ENCODE measurements at places on chromosomes 16 and 17. TPM values are rescaled to one million over a fixed set of nuclear protein-coding genes. Genes with fewer than 3 reads are reported as not detected.

- no peak for DNase-seq
Measured at GRCh38 chr16:89765292-89765830, 44.0 kb downstream of the ZNF276 start.

DNA sequence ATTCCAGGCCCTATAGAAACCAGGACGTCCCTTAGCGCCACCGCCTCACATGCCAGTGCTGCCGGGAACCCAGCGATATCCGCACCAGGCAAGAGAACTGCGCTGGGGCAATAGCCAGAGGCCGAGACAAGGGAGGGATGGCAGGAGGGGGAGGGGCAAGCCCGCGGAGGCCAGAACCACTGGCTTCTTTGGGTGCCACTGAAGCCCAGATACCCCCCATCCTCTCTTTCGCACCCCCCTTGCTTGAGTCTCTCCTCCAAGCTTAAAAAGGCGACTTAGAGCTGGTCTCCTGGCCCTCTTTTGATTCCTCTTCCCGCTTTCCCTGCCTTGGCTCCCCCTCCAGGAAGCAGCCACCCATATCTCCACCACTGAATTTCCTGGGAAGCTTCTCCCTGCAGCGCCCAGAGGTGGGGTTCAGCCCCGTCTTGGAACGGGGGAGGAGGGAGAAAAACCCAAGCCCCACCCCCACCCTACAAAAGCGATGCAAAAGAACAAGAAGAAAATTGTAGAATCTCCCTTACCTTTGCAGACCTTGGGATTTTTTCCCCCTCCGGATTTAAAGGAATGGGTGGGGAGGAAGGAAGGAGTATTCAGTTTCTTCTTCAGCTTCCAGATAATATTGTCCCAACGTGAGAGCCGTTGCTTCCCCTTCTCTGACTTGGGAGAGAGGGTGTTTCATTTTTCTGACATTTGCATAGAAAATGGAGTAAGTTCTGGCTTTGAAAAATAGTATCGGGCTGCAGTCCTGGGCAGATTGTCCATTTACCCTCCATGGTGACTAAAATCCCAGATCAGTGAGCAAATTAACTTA is 622 bp downstream of the HOXB6 start:
- DNase-seq, result peak; percentile 69

DNA sequence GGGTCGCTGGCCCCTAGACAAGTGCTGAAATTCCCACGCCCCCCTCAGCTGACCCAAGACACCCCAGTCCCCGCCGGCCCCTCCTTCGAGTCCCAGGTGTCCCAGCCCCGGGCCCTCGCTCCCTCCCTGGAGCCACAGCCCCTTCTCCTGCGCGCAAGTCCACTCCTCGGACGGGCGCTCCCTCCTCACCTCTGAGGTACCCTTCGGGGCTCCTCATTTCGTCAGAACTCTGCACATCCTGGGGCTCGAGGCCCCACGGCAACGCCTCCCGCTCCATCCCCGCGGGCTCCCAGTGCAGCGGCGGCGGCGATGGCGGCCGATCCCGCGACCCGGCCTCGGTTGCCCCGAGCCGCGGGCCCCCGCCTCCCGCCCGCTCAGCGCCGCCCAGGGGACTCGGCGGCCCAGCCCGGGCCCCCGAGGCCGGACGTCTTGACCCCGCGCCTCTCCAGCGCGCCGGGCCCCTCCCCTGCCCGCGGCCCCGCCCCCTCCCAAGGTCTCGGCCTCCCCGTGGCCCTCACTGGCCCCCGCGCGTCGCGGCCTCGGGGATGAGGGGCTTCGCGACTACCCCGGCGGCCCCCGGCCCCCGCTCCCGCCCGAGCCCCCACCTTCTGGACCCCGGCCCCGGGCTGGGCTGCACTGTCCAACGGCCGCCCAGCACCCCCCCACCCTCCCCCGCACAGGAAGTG is at the start of gene ZNF768:
Gene ZNF768 (minus strand): TSS at position 430 of the 686 bp plus-strand sequence. CDS start 153 bp downstream, at position 277.
- DNase-seq, result no peak

GRCh38 chr16:13099822-13100221 is 198.4 kb downstream of the SHISA9 start:
- no peak for DNase-seq

- no peak for DNase-seq
Measured at GRCh38 chr17:8662973-8663372, 32.4 kb upstream of the MYH10 start.

DNA sequence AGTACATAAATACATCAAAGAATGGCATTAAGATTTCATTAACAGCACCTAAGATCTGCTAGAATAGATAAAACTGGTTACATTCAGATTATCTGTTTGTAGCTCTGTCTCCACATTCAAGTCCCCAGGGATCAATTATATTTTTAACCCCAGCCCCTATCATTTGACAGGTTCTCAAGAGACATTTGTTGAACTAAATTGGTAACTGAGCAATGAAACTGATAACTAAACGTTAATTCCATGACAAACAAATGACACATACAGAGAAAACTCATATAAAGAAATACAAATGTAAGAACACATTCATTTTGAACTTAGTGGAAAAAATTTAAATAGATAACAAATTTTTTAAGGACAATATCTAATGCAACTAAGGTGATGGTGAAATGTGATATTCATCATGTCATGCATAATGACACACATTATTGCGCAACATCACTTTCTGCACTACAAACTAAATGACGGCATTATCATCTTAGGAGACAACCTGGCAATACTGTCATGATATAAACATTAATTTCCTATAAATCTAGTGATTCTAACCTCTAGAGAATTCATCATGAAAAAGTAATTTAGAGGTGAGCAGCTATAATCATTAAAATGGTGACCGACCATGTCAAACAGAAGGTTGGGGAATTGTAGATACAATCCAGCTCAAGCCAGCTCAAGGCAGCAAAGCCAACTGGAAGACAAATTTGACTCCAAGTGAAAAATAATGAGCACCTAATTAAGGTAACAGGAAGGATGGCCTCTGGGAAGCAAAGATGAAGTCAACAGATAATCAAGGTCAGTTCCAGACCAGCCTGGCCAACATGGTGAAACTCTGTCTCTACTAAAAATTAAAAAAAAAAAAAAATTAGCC is 9.5 kb downstream of the ARHGAP17 start:
- DNase-seq, result no peak

GRCh38 chr17:19750020-19750572 is 2.0 kb upstream of the ALDH3A1 start:
- DNase-seq, result no peak

DNA sequence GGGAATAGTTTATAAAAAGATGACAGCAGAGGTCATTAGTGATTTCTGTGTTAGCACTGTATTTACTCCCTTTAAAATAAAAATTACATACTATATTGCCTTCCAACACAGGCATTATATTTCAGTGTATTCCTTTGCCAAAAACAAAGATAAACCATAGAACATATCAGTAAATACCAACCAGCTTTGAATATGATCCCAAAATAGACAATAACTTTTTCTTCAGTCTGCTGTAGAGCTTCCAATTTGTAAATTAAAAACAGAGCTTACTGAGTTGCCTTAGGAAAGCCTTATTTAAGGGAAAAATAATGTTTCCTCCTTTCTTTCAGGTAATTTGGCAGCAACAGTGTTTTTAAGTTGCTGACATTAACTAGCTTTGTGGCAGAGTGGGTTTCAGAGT is 352.1 kb upstream of the TBX2 start:
- DNase-seq, result no peak

DNA sequence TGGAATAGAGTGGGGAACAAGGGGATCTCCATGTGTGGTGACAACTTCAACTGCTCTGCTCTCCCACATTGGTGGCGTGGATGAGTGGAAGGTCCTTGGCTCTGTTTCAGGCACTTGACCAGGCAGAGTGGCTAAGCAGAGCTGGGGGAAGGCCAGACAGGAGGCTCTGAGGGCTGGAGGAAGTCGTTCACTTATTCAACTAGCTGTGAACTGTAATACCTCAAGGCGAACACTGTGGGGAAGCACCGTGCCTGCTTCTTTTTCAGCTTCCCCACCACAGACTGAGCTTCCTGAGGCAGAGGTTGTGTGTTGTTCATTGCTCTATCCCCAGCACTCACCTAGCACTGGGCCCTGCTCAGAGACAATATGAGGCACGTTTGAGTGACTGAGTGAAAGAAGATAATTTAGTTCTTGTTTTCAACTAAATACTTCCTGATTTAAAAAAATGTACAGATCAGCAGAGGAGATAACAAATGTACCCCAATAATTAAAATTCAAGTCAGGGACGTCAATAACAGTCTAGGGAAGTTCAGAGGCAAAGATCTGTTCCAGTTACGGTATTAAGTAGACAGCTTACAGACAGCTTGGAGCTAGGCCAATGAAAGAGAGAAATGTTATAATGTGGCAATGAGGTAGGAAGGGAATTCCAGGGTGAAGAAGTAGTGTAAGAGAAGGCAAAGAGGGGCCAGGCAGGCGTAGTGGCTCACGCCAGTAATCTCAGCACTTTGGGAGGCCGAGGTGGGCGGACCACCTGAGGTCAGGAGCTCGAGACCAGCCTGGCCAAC is 34.7 kb downstream of the MYO18A start:
- DNase-seq, result no peak

- no peak for DNase-seq
Measured at GRCh38 chr16:11601425-11601824, 14.7 kb upstream of the LITAF start.

- DNase-seq, result no peak
Measured at GRCh38 chr16:28100810-28101532, 37.5 kb upstream of the GSG1L start.

DNA sequence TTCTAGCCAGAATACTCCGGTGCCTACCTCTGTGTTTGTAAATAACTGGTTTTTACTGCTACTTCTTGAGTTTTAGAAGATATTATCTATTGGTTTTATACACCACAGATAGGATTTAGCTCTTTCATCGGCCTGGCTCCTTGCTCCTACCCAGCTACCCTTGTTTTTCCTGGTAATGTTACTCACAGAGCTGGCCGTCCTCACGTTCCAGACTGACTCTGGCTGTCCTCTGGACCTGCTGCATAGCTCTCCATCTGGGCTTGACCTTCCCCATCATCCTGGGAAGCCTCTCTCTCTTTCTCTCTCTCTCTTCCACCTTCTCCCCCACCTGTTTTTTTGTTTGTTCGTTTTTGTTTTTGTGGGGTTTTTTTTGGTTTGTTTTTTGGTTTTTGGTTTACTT is 51.5 kb downstream of the MPRIP start:
- no peak for DNase-seq

Gene HLF
- 1.5 TPM for total RNA-seq

Gene RAB40B
- total RNA-seq, result 22.1 TPM

Gene RFWD3
- total RNA-seq, result 83.6 TPM

Gene HOXB8
- 44.7 TPM for total RNA-seq

Gene CD300E
- not detected for total RNA-seq

Gene ZNF629
- total RNA-seq, result 18.4 TPM

Gene ZNF319
- 7.1 TPM for total RNA-seq

Gene CORO6
- 8.7 TPM for total RNA-seq

Gene PLCG2
- total RNA-seq, result 31.2 TPM

Gene NCBP3
- total RNA-seq, result 46.5 TPM

Gene THUMPD1
- 33.9 TPM for total RNA-seq

Gene ZFPM1
- 14.6 TPM for total RNA-seq

Gene CTRB2
- 10.0 TPM for total RNA-seq

Gene DNAAF8
- total RNA-seq, result 1.0 TPM

Gene RCVRN
- total RNA-seq, result not detected

All from HCT116 (cell line).